ENCODE measurements at places on chromosomes 5 and 9. TPM values are rescaled to one million over a fixed set of nuclear protein-coding genes. Genes with fewer than 3 reads are reported as not detected.
A peak's percentile ranks its signal among the peaks of the same experiment; 100 is the strongest.

IFNB1 gene
- not detected for total RNA-seq

DNA sequence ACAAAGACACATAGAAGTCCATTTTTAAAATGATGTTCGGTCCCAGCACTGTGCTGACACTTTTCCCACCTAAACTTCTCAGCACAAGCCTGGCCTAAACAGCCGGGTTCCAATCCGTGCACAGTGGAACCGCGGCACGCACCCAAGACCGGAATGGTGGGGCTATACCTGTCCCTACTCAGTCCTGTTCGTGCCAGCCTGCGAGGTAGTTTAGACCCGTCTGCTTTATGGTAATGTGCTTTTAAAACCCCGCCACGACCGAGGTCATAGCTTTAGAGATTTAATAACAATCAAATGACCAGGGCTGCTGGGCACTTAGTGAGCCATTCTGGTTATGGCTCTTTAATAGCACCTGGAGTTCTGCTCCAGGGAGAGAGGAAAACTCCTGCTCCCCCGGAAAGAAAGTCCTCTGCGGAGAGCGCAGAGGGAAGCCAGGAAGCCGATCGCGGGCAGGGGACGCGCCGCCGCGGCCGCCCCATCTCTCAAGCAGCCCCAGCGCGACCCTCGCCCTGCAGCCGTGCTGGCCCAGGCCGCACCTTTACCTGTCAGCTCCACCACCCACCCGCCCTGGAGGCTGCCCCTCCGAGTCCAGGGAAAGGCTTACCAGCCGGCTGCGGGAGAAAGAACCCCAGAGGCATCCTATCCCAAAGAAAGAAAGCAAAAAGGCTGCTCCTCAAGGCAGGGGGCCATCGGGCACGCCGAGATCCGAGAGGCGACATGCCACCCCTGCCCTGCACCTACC, 511 bp downstream of the ARL15 start:
- peaks cover 13% of the 10 kb centered on the region for H3K27me3 ChIP-seq
- H3K4me3 ChIP-seq: peak overlapping the region; percentile 94
- H3K4me1 ChIP-seq: peaks cover 29% of the 10 kb centered on the region
- peak; percentile 33 for DNase-seq
- no peaks in the 10 kb centered on the region for H3K36me3 ChIP-seq

DND1 gene
- 2.2 TPM for total RNA-seq

SNCAIP gene
- total RNA-seq: not detected

DNA sequence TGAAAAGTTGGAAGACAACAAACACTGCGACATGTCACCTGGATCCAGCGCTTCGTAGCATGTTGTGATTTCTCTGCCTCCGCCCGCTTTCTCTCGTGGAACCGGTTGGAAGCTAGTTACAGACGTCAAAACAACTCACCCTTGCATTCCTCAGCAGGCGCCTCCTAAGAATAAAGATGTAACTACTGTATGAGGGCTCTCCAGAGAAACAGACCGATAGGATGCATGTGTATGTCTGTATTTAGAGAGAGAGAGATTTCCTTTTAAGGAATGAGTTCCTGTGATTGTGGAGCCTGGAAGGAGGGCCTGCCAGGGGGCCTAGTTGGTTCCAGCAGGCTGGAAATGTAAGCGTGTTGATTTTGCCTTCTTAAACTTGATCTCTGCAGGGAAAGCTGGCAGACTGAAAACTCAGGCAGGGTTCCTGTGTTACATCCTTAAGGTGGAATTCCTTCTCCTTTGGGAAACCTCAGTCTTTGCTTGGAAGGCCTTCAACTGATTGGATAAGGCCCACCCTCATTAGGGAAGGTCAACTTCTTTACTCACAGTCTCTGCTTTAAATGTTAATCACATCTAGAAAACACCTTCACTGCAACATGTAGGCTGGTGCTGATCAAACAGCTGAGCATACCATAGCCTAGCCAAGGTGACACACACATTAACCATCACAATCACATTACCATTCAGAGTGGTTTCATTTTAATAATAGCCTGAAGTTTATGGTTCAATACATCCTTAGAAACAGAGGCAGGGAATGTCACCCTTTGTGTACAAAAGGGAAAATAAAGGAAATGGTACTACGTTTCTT, 163.8 kb downstream of the SYK start:
- peaks cover 15% of the 10 kb centered on the region for H3K4me1 ChIP-seq
- no peak overlapping the region for H3K4me3 ChIP-seq
- H3K27me3 ChIP-seq: peaks cover 2% of the 10 kb centered on the region
- no peak for DNase-seq

DNA sequence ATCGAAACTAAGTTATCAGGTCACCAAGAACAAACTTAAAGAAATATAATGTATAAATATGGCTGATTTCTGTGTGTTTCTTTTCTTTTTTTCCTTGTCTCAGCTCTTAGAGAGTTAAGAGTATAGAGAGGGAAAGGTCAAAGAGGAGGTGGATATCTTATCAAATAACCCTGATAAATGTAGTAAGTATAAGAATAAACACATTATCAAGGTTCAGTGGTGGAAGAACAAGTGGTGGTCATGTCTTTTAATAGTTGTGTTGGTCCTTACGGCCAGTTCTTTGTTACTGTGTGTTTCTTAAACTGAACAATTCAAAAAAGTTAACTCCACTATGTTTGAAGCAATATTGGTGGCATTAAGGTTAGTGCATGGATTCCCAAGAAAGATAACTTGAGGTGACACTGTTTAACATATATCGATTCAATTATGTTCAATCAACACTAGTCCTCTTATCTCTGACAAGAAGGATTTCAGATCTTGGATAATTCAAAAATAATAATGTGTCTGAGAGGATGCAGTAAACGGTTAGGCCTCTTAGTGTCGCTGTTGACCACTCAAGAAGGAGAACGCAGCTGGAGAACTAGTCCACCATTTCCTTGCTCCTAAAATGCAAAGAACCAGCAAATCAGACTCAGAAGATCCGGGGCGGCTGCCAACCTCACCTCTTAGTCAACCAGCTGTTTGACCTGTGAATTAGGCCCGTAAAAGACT, at the start of gene PCDHGA3:
TSS of gene PCDHGA3 (plus strand) at position 588 of the 711 bp plus-strand sequence. CDS start 205 bp downstream, outside the sequence.
- no peak within 1 kb of the TSS for H3K27ac ChIP-seq
- peak within 1 kb of the TSS; percentile 60 for H3K4me3 ChIP-seq
- H3K27me3 ChIP-seq: peaks cover 28% of the 10 kb centered on the region
- no peaks in the 10 kb centered on the region for H3K4me1 ChIP-seq

- no peak for DNase-seq
- peaks cover 87% of the 10 kb centered on the region for H3K4me1 ChIP-seq
- peak overlapping the region; percentile 99 for H3K4me3 ChIP-seq
Measured at GRCh38 chr5:119274767-119275130, 81.1 kb upstream of the TNFAIP8 start.

- H3K27ac ChIP-seq: no peak overlapping the region
- H3K36me3 ChIP-seq: no peaks in the 10 kb centered on the region
- no peaks in the 10 kb centered on the region for H3K4me1 ChIP-seq
- H3K27me3 ChIP-seq: no peaks in the 10 kb centered on the region
- H3K4me3 ChIP-seq: no peak overlapping the region
Measured at GRCh38 chr5:173045474-173045873, 10.7 kb upstream of the CREBRF start.

DMRT3 gene
- not detected for total RNA-seq

OR2K2 gene
- not detected for total RNA-seq

DNA sequence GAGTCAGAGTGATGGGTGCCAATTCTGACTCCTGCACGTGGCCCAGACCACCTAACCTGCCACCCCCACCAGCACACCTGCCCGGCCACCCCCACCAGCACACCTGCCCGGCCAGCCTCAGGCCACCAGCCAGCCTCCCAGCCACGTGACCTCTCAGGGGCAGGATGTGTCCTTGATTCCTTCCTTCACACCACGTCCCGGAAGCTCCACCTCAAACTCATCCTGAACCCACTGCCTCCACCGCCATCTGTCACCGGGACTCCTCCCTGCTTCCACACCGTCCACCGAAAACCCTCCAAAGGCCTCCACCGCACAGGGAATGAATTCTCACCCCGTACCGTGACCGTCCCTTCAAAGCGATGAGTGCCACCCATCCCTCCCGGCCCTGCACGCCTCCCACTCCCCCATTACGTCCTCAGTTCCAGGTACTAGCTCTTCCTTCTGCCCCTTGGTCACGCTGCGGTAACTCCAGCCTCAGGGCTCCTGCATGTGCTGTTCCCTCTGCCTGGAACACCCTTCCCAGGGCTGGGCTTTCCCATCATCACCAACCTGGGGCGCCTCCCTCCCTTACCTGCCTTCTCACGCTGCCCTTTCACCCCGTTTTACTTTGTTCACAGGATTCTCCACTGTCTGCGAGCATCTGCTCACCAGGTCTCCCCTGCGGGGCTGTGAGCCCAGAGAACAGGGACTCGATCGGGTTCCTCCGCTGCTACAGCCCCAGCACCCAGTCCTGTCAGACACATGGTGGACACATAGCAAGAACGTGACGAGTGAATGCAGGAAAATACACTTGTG, 82.9 kb downstream of the ADAMTS2 start:
- no peaks in the 10 kb centered on the region for H3K27me3 ChIP-seq
- no peak overlapping the region for H3K27ac ChIP-seq
- H3K4me1 ChIP-seq: no peaks in the 10 kb centered on the region
- H3K4me3 ChIP-seq: no peak overlapping the region
- no peaks in the 10 kb centered on the region for H3K36me3 ChIP-seq

DNA sequence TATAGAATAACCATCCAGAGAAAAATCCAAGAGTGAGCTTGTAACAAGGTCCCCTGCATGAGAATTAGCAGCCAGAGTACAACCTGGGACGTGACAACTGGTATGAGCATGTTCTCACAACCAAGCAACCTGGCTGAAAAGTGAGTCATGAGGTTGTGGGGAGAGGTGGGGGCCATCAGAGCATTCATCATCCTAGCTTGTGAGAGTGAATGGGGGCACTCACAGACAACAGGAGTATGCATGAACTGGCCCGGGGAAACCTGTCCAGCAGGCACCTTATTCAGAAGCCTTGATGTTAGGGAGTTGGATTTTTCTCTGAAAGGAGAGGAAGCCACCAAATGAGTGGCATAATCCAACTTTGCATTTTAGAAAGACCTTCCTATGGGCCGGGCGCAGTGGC, 113.0 kb downstream of the FRMD3 start:
- no peak for DNase-seq
- no peak overlapping the region for H3K27ac ChIP-seq
- no peaks in the 10 kb centered on the region for H3K27me3 ChIP-seq
- no peaks in the 10 kb centered on the region for H3K36me3 ChIP-seq
- H3K4me1 ChIP-seq: no peaks in the 10 kb centered on the region

FOXD4L6 gene
- total RNA-seq: not detected

DNA sequence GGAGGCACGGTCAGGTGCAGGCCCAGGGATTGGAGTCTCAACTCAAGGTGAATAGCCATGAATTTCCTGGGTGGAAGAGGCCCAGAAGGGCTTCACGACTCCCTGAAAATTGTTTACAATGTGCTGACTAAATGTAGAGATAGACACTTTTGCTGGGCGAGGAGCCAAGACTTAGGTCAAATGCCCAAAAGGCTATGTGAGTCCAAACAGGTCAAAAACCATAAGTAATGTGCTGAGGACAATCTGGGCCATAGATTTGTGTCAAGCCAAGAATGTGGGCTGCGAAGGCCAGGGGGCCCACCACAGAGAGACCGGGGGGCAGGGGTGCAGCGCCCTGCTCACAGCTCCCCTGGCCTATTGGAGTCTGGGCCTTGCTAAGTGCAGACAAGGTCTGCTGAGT, 197.8 kb downstream of the HSPA4 start:
- peaks cover 8% of the 10 kb centered on the region for H3K4me1 ChIP-seq
- no peak overlapping the region for H3K27ac ChIP-seq
- no peaks in the 10 kb centered on the region for H3K36me3 ChIP-seq
- no peak for DNase-seq

GRCh38 chr5:76556511-76557221, 66.5 kb downstream of the F2RL2 start:
- H3K4me3 ChIP-seq: no peak overlapping the region
- peaks cover 30% of the 10 kb centered on the region for H3K4me1 ChIP-seq
- H3K27ac ChIP-seq: no peak overlapping the region

DNM1 gene
- total RNA-seq: 0.60 TPM

DNA sequence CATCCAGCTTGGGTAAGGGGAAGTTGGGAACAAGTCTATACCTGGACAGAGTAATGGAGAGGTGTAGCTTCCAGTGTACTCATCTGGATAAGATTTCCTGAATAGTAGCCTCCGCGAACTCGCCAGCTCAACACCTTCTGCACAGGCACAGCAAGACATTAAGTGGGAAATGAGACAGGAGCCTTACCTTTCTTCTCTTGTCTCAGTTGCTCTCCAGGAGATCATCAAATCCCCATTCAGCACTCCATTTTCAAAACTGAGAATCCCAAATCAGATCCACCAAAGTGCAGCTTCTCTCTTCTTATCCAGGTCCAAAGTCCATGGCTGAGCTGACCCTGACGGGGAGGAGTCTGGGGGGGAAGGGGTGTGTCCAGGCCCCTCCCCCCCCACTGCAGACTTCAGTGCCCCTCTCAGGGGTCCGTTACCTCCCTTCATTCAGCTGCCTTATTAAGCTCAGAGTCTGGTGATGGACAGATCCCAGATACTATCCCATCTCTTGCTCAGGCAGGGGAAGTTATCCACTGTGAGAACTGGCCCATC, 5.9 kb upstream of the MGAT1 start:
- H3K4me3 ChIP-seq: peak overlapping the region; percentile 75
- DNase-seq: no peak
- peaks cover 44% of the 10 kb centered on the region for H3K36me3 ChIP-seq
- no peaks in the 10 kb centered on the region for H3K27me3 ChIP-seq

- H3K4me3 ChIP-seq: no peak overlapping the region
- no peaks in the 10 kb centered on the region for H3K36me3 ChIP-seq
- H3K27ac ChIP-seq: no peak overlapping the region
- no peak for DNase-seq
- no peaks in the 10 kb centered on the region for H3K4me1 ChIP-seq
Measured at GRCh38 chr5:166088389-166089039, 2202.9 kb upstream of the WWC1 start.

- no peaks in the 10 kb centered on the region for H3K36me3 ChIP-seq
- DNase-seq: no peak
- H3K4me1 ChIP-seq: peaks cover 7% of the 10 kb centered on the region
- no peak overlapping the region for H3K27ac ChIP-seq
- no peak overlapping the region for H3K4me3 ChIP-seq
Measured at GRCh38 chr5:94388773-94389514, 229.5 kb downstream of the KIAA0825 start.

GRCh38 chr5:132300577-132301343, 6.6 kb downstream of the SLC22A4 start:
- no peak overlapping the region for H3K27ac ChIP-seq
- no peak for DNase-seq
- peaks cover 4% of the 10 kb centered on the region for H3K27me3 ChIP-seq

DNA sequence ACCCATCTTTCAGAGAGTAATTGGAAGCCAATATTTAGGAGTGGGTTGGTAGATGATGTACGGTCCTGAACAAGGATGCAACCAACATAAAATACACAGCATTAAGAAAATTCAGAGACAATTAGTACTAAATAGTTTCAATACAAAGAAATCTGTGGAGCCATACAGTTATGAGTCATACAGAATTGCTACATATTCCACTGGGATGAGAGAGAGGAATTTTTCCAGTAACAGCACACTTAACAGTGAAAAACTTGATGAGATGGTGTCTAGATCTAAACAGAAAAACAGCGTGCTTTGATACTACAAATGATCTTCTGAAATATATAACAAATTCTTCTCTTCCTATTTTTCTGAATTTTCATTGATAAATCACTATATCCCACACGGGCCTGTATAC, 1999.3 kb upstream of the CDH9 start:
- H3K27me3 ChIP-seq: no peaks in the 10 kb centered on the region
- H3K4me3 ChIP-seq: no peak overlapping the region

SWI5 gene
- total RNA-seq: 8.8 TPM

LHX3 gene
- total RNA-seq: not detected

- H3K4me1 ChIP-seq: no peaks in the 10 kb centered on the region
- no peak overlapping the region for H3K27ac ChIP-seq
- DNase-seq: no peak
Measured at GRCh38 chr5:140327589-140327988, 18.8 kb downstream of the HBEGF start.

IFNA13 gene
- not detected for total RNA-seq
